ENCODE measurements at places on chromosomes 2 and 18.

DNA sequence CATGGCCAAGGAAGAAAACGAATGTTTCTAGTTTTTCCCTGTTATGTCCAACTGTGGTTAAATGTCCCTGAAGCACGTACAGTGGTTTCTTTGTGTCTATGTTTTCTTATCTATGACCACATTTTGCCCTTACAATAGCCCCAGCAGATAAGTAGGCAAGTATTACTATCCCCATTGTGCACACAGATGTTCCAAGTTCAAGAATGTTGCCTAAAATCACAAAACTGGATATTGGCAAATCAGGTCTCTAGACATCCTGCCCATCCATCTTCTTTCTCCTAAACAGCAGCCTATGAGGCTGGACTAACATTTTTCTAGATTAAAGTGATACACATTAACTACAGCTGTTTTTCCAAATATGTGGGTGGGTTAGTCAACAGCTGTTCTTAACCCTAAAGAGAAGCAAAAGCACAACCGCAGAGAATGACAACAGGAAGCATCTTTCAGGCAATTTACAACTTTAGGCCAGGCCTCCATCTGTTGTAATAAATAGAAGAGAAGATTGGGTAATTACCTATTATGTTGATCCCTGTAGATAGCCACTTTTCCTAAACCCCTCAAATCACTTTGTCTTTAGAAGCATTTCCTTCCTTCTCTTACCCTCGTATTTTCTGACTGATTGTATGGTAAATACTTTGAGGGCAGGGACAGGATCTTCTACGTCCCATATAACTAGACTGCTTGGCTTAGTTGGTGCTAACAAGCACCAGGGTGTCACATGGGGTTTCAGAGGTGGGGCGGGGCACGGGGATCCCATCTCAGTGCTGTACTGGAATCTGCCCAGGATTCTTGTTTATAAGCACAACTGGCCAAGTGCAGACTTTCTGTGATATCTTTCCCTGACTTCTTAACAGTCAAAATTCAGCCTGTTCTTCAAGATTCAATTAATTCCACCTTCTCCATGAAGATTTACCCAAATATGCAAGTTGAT, 132.1 kb upstream of the SETBP1 start:
- no peak for DNase-seq

GRCh38 chr18:62018034-62018758, 125.4 kb upstream of the RNF152 start:
- no peak for DNase-seq

DNA sequence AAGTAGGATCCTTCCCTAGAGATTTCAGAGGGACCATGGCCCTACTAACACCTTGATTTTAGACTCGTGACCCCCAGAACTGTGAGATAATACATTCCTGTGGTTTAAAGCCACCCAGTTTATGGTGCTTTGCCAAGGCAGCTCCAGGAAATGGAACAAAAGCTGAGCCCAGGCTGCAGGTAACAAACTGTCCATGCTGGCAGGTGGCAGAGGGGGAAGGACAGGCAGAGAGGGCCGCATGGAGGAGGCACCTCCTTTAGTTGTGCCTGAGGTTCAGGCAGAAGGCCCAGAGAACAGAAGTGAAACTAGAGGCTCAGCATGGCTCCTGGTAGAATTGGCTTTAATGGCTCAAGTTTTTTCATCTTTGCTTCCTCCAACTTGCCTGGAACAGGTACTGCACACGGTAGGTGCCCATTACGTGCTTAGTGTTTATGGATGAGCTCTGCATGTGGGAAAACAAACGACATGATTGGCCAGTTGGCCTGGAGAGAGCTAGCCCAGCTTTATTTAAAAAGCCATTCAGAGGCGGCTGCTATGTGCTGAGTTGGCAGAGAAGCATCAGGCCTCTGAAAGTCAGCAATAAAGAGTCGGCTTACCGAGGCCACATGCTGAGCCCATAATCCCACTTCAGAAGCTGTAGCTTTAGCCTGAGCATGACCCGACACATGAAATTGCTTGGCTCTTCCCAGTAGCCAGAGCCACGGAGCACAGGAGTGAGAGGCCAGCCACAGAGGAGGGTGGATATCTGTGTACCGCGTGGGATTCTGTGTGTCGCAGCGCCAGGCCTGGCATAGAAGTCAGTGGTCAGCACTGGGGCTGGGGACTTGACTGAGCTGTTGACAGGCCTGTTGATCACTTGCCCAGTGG, 36.5 kb downstream of the HS1BP3 start:
- no peak for DNase-seq

- no peak for DNase-seq
Measured at GRCh38 chr18:23870676-23871380, 143.7 kb upstream of the TTC39C start.
